HT1080 (cell line): ENCODE measurements at places on chromosomes 7 and 10. TPM values are rescaled to one million over a fixed set of nuclear protein-coding genes. Genes with fewer than 3 reads are reported as not detected.

Gene MKI67
- 57.1 and 64.9 TPM in 2 replicates for total RNA-seq

DNA sequence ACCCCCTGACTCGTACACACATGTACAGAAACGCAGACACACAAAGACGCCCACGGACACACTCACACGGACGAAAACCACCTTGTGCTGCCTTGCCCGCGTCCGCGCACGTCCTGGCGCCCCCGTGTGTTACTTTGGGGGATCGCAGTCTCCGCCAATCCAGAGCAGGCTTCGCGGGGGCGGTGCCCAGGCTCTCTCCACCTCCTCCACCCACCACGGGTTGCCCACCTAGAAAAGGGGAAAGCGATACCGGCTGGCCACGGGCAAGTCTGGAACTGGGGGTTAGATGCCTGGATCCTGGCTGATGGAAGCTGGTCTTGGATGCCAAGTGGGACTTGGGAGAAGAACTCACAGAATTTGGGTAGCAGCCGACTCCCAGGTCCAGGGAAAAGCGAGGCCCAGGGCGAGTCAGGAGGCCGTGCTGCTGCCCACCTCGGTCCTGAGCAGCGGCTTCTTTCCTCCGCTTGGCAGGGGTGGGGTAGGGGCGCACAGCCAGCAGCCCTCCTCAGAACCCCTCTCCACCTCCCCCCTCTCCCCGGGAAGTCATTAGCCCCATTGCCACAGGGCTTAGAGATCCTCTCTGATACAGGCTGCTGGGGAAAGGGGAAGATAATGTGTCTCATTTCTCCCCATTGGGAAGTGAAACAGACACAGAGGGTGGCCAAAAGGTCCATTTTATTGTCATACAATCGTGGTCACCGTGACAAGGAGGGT lies 4.6 kb upstream of the VGF start:
- DNase-seq = peak; percentile 68

Gene CPA4
- 25.9 and 29.9 TPM in 2 replicates for total RNA-seq

- DNase-seq = no peak
Observed at GRCh38 chr7:97022491-97023306, 1.9 kb downstream of the DLX5 start.

Gene CUZD1
- total RNA-seq = 0.47 and 0.55 TPM in 2 replicates

Gene GIMAP2
- total RNA-seq = 3.4 and 5.7 TPM in 2 replicates

DNA sequence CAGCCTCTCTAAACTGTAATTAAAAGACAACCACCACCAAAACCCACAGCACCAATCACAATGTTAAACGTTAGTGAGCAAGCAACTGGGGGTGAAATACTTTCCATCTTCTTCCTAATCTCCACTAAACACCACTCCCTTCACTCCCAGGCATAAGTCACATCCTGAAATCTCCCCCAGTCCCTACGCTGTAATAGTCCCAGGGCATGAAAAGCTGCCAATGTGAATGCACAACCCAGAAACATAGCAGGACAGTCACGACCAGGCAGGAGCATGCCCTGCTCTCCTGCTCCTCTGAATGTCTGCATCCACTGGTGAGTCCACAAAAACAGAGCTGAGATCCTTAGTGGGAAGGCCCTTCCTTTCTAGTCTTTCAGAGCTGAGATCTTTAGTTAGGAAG lies 288.9 kb downstream of the PARD3 start:
- DNase-seq = peak; percentile 89

Gene GRID1
- total RNA-seq = 2.6 and 5.4 TPM in 2 replicates

GRCh38 chr10:122656741-122657140 lies 42.9 kb downstream of the C10orf120 start:
- DNase-seq = no peak

- DNase-seq = peak; percentile 61
Observed at GRCh38 chr10:61902445-61903220, 1.1 kb downstream of the ARID5B start.

GRCh38 chr10:48439581-48440041 lies 133.1 kb downstream of the MAPK8 start:
- DNase-seq = no peak

- DNase-seq = no peak
Observed at GRCh38 chr10:123687758-123688157, 21.6 kb downstream of the GPR26 start.

DNA sequence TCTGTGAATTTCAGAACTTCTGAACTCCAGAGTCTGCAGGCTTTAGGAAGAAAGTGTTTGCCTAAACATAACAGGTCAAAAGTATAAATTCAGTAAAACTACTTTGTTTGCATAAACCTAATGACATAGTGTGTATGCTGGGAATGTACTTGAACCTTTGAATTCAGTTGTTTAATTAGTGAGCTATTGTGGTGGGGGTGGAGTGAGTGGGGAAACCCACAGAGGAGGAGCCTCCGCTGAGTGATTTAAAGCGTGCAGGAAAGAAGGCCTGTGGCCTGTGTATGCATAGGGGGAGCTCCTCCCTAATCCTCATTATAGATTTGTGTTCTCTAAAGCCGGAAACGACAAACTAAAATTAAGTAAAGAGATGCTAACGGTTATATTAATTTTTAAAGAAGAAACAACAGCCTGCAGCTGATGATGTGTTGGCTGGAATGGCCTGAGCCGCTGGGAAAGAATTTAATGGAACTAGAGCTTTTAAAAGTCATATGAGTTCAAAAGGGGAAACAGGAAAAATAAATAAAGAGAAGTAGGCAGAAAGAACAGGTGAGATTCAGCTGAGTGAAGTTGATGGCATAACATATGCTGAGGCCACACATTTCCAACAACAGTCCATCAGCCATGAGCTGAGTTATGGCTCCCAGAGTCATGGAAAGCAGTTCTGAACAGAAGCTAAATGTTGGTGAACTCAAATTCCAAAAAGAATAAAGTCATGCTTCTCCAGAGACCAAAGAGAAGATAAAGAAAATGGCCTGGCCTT lies 595.0 kb downstream of the GRM8 start:
- no peak for DNase-seq

DNA sequence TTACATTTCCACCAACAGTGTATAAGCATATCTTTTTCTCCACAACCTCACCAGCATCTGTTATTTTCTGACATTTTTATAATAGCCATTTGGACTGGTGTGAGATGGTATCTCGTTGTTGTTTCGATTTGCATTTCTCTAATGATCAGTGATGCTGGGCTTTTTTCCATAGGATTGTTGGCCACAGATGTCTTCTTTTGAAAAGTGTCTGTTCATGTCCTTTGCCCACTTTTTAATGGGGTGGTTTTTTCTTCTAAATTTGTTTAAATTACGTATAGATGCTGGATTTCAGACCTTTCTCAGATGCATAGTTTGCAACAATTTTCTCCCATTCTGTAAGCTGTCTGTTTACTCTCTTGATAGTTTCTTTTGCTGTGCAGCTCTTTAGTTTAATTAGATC lies 28.9 kb downstream of the XRCC2 start:
- no peak for DNase-seq

Gene GIMAP8
- total RNA-seq = not detected in 2 replicates

Gene OGDHL
- total RNA-seq = 9.5 and 10.7 TPM in 2 replicates

Gene SDK1
- 1.2 and 1.6 TPM in 2 replicates for total RNA-seq

Gene NUTM2E
- total RNA-seq = not detected in 2 replicates

DNA sequence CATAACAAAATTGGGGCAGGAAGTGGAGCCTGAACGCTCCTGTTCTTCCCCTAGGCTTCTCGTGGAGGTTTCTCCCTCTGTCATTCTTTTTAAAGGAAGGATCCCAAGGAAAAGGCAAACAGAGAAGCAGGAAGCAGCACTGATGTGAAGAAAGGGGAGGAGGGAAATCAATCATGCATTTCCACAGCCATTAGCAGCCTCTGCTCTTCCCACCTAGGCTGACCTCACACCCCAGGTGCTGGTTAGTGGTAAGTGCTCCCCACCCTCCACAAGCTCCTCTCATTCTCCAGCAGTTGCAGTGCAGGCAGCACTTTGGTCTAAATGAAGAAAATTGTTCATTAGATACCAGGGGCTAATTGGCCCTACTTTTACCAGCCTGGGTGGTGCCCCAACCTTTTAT lies 2.6 kb downstream of the CRHR2 start:
- DNase-seq = no peak

Gene NOD1
- total RNA-seq = 3.8 and 6.7 TPM in 2 replicates

Gene PCLO
- total RNA-seq = 1.4 and 2.2 TPM in 2 replicates
